ENCODE measurements at places on chromosomes 12 and 14.

- DNase-seq = no peak
These were observed 7.4 kb downstream of the CDKN1B start for GRCh38 chr12:12724421-12725085.

DNA sequence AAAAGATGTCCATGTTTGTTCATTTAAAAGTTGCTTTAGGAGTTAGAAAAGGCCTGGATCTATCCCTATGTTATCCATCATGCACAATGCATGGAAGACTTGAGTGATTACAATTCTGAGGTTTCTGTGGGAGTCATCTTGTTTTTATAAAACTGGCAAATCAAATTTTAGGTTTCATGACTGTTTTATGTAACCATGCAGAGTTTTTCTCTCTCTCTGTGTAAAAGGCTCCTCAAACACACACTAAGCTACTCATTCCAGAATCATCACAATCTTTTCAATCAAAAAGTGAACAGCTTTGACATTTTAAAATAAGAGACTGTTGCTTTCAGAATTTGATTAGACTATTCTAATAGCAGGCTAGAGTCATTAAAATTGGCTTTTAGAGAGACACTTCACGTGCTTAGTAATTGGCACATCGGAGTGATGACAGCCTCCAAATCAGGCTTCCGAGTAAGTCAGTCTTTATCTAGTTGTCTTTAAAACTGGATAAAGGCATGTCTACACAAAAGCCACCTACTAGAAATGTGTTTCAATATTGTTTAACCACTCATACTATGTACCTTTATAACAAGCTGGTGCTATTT is 31.9 kb downstream of the PRICKLE1 start:
- no peak for DNase-seq

- peak; percentile 12 for DNase-seq
These were observed 42.3 kb upstream of the MDM1 start for GRCh38 chr12:68374307-68374982.

DNA sequence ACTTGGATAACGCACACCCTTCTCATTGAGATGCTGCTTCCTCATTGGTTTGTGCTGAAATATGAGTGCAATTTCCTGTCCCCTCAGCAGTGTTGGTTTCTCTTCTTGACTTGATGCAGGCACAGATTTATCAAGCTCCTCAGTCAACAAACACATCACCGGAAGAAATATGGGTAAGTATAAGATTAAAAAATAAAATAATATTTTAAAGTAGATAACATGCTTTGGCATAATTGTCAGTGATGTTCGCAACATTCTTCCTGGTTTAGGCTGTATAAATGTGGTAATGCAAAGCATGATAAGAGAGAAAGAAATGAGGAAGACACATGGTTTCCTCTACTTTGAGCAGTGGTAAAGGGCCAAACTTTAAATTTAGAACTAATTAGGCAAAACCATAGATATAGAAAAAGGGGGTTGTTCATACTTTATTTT is at the start of gene GPR65:
GPR65 (plus strand) TSS at position 86 of the 432 bp plus-strand sequence. CDS start 5,713 bp downstream, outside the sequence.
- DNase-seq = no peak

- no peak for DNase-seq
These were observed 8.7 kb downstream of the KLRC4 start for GRCh38 chr12:10400829-10401228.

GRCh38 chr14:100168506-100168905 is 9.1 kb upstream of the DEGS2 start:
- DNase-seq = no peak

DNA sequence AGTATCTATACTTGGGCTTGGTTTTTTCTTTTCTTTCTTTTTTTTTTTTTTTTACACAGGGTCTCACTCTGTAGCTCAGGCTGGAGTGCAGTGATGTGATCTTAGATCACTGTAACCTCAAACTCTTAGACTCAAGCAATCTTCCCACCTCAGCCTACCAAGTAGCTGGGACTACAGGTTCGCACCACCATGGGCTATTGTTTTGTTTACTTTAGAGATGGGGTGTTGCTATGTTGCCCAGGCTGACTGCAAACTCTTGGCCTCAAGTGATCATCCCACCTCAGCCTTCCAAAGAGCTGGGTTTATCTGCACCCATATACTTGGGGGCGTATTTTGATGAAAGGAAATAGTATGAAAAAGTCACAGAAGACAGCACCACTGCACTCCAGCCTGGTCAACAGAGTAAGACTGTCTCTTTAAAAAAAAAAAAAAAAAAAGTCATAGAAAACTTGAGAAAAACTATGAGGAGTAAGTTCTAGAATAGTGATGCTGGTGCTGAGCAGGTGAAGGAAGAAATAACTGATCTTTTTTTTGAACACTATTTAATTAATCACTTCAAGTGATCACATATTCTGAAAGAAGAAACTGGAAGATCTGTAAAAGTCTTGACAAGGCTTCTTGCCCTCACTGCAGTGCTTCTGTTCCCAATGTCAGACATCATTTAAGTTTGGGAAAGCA is 53.8 kb upstream of the NPFF start:
- no peak for DNase-seq

DNA sequence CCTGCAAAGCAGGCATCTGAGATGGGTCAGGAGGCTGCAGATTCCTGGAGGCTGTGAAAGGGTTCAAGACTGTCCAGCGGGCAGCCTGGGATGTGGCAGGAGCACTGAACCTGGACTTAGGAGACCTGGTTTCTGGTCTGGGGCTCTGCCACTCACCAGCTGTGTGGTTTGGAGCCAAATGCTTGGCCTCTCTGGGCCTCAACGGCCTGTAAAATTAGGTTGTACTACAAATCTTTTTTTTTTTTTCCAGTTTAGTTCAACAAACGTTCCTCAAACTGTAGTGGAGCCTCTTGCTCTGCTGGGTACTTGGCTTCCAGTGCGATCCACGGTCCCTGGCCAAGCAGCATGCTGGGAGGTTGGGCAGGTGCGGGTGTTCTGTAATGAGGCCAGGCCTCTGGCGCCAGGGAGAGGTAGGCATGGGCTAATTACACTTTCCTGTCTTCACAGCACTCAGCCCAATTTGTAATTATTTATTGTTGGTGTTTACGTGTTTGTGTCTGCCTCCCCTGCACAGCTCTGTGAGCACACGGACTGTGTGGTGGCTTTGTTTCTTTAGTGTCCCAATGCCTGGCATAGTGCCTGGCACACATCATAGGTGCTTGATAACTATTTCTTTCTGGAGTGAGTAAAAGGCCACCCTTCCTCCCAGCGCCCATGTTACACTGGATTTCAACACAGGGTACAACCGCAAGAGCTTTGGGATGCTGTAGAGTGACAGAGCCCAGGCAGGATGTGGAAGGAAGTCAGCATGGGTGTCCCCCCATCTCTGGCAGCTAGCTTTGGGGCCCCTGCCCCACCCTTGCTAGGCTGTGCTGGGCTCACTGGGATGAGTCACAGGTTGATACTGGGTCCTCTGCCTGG is 5.8 kb upstream of the KRT80 start:
- no peak for DNase-seq

- no peak for DNase-seq
These were observed 197.4 kb downstream of the DUSP6 start for GRCh38 chr12:89154743-89155499.

- no peak for DNase-seq
These were observed 6.1 kb downstream of the ABCD2 start for GRCh38 chr12:39613525-39613924.

DNA sequence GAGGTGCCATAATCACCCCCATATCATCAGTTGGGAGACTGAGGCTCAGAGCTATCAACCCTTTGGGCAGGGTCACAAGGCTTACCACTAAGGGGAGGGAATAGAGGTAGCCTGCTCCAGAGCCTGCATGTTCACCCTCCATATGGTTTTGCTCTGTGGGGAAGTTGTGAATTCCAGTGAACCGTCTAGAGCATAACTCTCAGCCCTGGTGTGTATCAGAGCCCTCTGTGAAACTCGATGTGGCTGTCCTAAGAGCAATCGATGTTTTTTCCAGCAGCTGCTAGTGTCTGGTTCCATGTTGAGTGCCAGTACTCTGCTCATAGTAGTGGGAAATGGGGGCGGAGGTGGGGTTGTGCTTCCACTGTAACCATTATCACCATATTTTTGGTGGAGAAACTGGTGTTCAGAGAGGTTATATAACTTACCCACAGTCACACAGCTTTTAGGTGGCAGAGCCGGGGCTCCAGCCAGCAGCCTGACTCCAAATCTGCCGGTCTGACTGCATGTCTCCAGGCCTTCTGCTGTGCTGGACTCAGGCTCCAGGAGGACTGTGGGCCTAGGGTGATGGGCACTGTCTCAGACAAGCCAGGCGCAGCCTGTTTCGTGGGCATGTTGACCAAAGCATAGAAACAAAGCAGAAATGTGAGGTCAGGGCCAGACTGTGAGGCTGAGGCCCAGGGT is 104.2 kb downstream of the ADCK1 start:
- no peak for DNase-seq

- DNase-seq = peak; percentile 9
These were observed 6.2 kb downstream of the FOXJ2 start for GRCh38 chr12:8038659-8039114.

DNA sequence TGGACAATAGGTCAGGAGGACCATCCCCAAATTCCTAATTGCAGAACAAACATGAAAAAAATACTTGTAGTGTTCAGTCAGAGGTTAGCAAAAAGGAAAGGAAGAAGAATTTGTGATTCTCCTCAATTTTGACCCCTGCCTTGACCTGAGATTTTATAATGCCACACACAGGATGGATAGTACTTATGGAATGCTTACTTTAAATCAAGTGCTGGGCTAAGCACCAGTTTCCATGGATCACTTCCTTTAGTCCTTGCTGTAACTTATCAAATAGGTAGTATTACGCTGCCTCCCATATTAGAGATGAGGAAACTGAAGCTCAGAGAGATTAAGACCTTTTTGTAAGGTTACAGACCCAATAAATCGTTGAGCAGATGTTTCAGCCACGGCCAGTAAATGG is 81.2 kb upstream of the OVCH1 start:
- no peak for DNase-seq

DNA sequence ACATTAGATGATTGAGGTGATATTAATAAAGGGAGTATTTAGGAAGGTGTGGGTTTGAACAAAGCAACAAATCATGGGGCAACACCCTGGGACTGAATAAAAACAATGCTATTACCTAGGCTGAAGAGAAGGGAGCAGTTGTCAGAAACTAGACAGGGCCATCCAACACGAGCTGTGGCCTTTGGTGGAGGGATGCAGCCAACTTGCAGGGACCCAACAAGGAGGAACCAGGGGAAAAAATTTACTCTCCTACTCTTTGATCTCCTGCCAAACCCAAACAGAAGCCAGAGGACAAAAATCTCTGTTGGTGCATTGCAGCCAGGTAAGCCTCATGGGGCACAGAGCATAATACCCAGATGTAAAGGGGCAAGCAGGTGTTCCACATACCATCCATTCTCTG is 12.0 kb downstream of the SLC39A2 start:
- no peak for DNase-seq

- DNase-seq = no peak
These were observed 233.5 kb downstream of the BTG1 start for GRCh38 chr12:91912178-91912577.

DNA sequence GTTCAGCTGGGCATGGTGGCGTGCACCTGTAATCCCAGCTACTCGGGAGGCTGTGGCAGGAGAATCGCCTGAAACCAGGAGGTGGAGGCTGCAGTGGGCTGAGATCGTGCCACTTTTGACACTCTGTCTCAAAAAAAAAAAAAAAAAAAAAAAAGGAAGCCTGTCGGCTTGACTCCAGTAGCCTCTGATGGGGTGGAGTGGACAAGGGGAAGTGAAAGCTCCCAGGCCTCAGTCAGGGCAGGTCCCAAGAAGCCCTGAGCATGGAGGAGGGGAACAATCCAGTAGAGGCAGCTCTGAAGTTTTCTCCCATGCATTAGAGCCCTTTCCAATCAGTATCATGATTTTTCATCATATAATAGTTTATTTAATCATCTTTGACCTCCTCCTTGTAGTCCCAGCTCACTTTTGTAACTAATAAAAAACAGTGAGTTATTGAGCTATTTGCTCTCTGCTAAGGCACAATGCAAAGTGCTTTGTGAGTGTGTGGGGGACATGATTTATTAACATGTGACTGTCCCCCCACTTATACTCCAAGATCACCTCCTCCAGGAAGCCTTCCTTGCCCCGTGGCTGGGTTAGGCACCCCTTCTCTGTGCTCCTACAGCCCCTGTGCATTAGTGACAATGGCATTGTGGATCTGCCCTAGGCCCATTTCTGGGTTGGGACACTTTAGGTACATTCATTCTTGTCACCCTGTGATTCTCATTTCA is 4.7 kb upstream of the SSH1 start:
- DNase-seq = no peak

GRCh38 chr14:51676549-51676948 is 24.8 kb downstream of the FRMD6 start:
- no peak for DNase-seq

All from T-helper 9 cell (primary cell).